H1 (cell line): ENCODE measurements at places on chromosomes 16 and 17. TPM values are rescaled to one million over a fixed set of nuclear protein-coding genes. Genes with fewer than 3 reads are reported as not detected.

The ABCC3 gene
- 0.37 and 0.71 TPM in 2 replicates for total RNA-seq

- peak; percentile 79 for DNase-seq
Measured at GRCh38 chr17:77419547-77420094, 278.9 kb downstream of the SEC14L1 start.

- no peak for DNase-seq
Measured at GRCh38 chr16:58518980-58519368, 3.7 kb downstream of the SETD6 start.

The MMP28 gene
- not detected in 2 replicates for total RNA-seq

DNA sequence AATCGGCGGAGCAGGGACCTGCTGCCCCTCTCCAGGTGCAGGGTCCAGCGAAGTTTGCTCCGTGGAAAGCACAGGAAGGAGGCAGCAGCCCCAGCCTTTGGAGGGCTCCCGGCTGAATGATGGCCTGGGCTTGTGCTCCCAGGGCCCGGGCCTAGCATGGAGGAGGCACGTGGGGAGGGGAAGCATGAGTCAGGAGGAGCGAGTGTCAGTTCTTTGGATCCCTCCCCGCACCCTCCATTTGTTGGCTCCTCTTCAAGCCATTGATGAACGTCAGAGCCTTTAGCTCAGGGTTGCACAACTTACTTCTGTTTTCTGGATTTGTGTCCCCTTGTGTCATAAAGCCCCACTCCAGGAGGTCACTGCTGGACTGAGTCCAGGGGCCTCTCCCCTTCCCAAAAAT lies 25.8 kb downstream of the TTYH2 start:
- DNase-seq = no peak

- DNase-seq = no peak
Measured at GRCh38 chr16:78161023-78161729, 61.7 kb downstream of the WWOX start.

DNA sequence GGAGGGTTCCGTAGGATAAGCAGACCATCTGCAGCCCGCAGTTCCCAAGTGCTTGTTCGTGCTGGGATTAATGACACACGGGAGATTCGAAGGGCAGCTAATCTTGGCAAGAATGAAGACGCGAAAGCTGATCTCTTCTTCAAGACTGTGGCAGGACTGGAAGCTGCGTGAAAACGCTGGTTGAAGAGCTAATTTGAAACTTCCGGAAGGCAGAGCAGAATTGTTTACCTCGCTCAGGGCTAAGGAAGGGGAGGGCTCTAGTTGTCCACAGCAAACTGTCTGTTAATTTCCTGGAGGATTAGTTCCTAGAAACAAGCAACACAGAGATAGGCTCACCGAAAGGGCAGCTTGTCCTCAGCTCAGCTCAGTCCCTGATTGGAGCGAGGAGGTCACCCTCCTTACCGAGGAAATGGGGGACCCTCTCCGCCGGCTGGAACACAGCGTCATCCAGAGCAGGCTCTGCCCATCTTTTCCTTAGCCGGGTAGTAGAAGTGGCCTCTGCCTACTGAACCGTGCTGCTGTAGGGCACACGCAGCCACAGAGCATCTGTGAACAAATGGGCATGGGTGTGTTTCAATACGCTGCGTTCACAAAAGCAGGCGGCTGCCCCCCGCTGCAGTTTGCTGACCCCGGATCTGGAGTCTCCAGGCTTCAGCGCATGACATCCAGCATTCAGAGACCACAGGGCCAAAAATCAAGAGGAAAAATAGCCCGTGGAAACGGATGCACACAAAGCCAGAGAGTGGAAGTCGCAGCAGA lies 16.7 kb upstream of the BAIAP2 start:
- no peak for DNase-seq

The ABCC6 gene
- total RNA-seq = 1.3 and 1.8 TPM in 2 replicates

- DNase-seq = no peak
Measured at GRCh38 chr16:67150047-67150832, 558 bp downstream of the B3GNT9 start.

The MYADML2 gene
- 0.17 and 0.26 TPM in 2 replicates for total RNA-seq

- no peak for DNase-seq
Measured at GRCh38 chr17:80096561-80097021, 4.8 kb upstream of the GAA start.

GRCh38 chr17:81821147-81821546 lies 11.9 kb downstream of the MCRIP1 start:
- DNase-seq = no peak

The IL17C gene
- 1.1 and 1.4 TPM in 2 replicates for total RNA-seq

The FA2H gene
- 1.6 and 2.1 TPM in 2 replicates for total RNA-seq

- DNase-seq = no peak
Measured at GRCh38 chr16:88289968-88290401, 92.8 kb upstream of the ZNF469 start.

- peak; percentile 53 for DNase-seq
Measured at GRCh38 chr16:67161595-67162058, 1.9 kb downstream of the FBXL8 start.

The CHST6 gene
- total RNA-seq = 25.4 and 26.4 TPM in 2 replicates

GRCh38 chr17:32495359-32496231 lies 8.8 kb downstream of the CDK5R1 start:
- no peak for DNase-seq

- DNase-seq = no peak
Measured at GRCh38 chr17:17264430-17264829, 16.6 kb downstream of the COPS3 start.

The IKZF3 gene
- 0.52 and 0.56 TPM in 2 replicates for total RNA-seq
